A549 treated with Hydrocortisone at 1 μM for 4 hours (cell line): ENCODE measurements at places on chromosomes 2 and 18. TPM values are rescaled to one million over a fixed set of nuclear protein-coding genes. Genes with fewer than 3 reads are reported as not detected.

Gene SH3RF3
- 0.54 to 0.66 TPM (median 0.62 TPM) in 5 replicates for total RNA-seq

Gene HES6
- 7.9 to 14.6 TPM (median 13.4 TPM) in 5 replicates for total RNA-seq

Gene FAM110C
- 0.08 to 0.30 TPM (median 0.21 TPM) in 5 replicates for total RNA-seq

Gene INPP5D
- total RNA-seq: 0.43 to 0.69 TPM (median 0.54 TPM) in 5 replicates

Gene CXXC1
- 40.1 to 47.1 TPM (median 43.1 TPM) in 5 replicates for total RNA-seq

Gene RIT2
- total RNA-seq: not detected in 5 replicates

Gene KCNG2
- total RNA-seq: 0.07 TPM in 1 of 5 replicates, not detected in the others

Gene PMS1
- total RNA-seq: 5.3 to 8.6 TPM (median 7.1 TPM) in 5 replicates

Gene TEX44
- not detected in 5 replicates for total RNA-seq

Gene KATNAL2
- total RNA-seq: 1.2 to 2.0 TPM (median 1.7 TPM) in 5 replicates

Gene AGAP1
- 18.3 to 24.5 TPM (median 21.1 TPM) in 5 replicates for total RNA-seq

Gene ANKRD30B
- not detected in 5 replicates for total RNA-seq

Gene CROCC2
- not detected in 5 replicates for total RNA-seq

Gene SULT1C3
- total RNA-seq: not detected in 5 replicates

Gene NYAP2
- 0.02 TPM in 1 of 5 replicates, not detected in the others for total RNA-seq

Gene INPP1
- total RNA-seq: 32.7 to 38.1 TPM (median 36.2 TPM) in 5 replicates

Gene CELF4
- 0.03 TPM in 1 of 5 replicates, not detected in the others for total RNA-seq

Gene FZD7
- total RNA-seq: 5.6 to 6.5 TPM (median 6.2 TPM) in 5 replicates

Gene DHRS9
- 3.0 to 4.7 TPM (median 3.9 TPM) in 5 replicates for total RNA-seq

Gene HOXD3
- 0.08 to 0.18 TPM (median 0.17 TPM) in 4 of 5 replicates, not detected in the other for total RNA-seq

Gene MROH2A
- 0.12 to 0.29 TPM (median 0.21 TPM) in 4 of 5 replicates, not detected in the other for total RNA-seq

Gene GNAL
- total RNA-seq: 4.7 to 6.8 TPM (median 5.8 TPM) in 5 replicates

Gene HDHD2
- total RNA-seq: 8.3 to 11.7 TPM (median 9.0 TPM) in 5 replicates

Gene HRH4
- total RNA-seq: not detected in 5 replicates

Gene PDK1
- total RNA-seq: 2.2 to 4.4 TPM (median 3.6 TPM) in 5 replicates

Gene SPDYA
- 0.16 to 0.21 TPM (median 0.20 TPM) in 5 replicates for total RNA-seq
